Left renal cortex interstitium (tissue), 4 donors: ENCODE measurements at places on chromosomes 7 and 10. TPM values are rescaled to one million over a fixed set of nuclear protein-coding genes. Genes with fewer than 3 reads are reported as not detected.

DNA sequence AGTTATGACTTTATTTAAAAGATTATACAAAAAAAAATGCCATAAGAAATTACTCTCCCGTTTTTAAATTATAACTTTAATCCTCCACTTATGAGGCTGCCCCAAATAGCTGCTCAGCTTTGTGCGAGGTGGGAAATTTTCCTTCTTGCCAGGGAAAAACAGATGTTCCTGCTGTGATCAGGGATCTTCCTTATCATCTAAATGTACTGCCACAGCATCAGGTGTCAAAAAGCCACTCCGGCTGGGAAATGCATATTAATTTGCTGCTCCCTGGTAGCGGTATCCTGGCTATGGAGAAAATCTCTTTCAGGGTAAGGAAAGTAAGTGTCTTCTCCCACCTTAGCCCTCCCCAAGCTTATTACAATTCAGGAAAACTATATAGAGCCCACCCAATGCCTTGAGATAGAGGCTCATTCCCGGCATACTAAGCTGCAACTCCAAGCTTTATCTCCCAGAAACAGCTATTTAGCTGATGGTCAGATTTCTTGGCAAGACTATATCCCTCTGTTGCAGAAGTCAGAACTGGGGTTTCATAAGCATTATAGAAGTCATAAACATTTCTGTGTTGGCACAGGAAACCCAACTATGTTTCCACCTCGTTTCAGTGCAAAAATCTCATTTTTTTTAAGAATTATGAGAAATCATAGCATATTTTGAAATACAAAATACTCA, 360.4 kb downstream of the PARD3 start:
- DNase-seq = no peak

Gene SLC13A1
- 20.0 TPM for polyA plus RNA-seq

Gene SH2D4B
- polyA plus RNA-seq = 0.14 TPM

- DNase-seq = no peak
These were observed 63.2 kb downstream of the SMURF1 start for GRCh38 chr7:99080679-99081078.

Gene CCDC172
- not detected for polyA plus RNA-seq

DNA sequence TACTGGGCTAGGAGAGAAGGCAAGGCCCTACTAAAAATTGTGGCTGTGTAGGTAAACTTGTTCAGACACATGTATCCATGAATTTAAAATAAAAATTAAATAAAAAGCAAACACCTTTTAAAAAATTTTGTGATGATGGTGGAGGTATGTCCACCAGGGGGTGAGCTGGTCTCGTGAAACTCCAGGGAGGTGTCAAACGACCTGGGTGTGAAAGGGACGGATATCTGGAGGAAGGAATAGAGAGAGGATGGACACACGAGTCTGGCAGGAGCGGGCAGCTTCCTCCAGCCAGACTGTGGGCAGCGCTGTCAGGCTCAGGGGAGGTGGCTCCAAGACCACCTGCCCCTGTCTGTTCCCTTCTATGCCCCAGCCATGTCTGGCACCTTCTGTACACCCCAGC, 34.8 kb upstream of the DMBT1 start:
- no peak for DNase-seq

Gene SUN3
- not detected for polyA plus RNA-seq
